ENCODE measurements at places on chromosomes 2 and 18.

GRCh38 chr2:71609958-71610357, 156.6 kb downstream of the DYSF start:
- DNase-seq: no peak

- DNase-seq: no peak
These were observed 15.7 kb downstream of the KCTD1 start for GRCh38 chr18:26532367-26533340.

DNA sequence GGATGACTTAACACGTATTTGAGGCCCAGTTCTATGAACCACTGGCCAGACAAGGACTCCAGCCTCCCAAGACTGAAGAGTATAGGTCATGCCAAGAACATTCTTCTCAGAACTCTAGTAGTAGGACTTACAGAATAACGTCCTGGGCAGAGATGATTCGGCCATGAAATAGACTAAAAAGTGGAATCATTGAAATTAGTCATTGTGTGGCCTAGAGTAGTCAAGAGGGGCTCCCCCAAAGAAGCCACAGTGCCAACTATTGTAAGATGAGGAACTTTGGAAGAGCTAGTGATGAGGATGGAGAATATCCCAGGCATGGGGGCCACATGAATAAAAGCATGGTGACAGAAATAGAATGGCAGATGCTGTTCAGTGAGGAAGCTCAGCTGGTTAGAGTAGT, 101.1 kb downstream of the TRIB2 start:
- no peak for DNase-seq

DNA sequence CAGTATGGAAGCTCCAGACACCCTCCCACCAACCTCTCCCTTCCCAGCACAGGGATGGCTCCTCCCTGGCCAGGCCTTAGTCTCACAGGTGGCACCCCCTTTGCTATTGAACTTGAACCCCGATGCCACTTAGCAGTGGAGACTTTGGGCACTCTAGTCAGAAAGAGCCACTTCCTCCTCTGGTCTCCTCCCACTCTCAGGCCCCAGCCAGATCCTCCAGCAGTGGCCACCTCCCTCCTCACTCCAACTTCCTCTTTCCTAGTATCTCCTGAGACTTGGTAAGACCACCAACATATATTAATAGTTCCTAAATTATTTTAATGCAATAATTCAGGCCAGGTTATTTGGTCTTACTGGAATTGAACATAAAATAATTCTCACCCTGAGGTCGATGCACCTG, 437.2 kb upstream of the ID2 start:
- no peak for DNase-seq

GRCh38 chr2:188519136-188519535, 227.5 kb downstream of the GULP1 start:
- DNase-seq: no peak

- DNase-seq: no peak
These were observed 105.3 kb downstream of the ZNF407 start for GRCh38 chr18:74702950-74703349.
